ENCODE measurements at places on chromosomes 4 and X. TPM values are rescaled to one million over a fixed set of nuclear protein-coding genes. Genes with fewer than 3 reads are reported as not detected.
A peak's percentile ranks its signal among the peaks of the same experiment; 100 is the strongest.

The RASL11B gene
- 5.4 TPM for total RNA-seq

DNA sequence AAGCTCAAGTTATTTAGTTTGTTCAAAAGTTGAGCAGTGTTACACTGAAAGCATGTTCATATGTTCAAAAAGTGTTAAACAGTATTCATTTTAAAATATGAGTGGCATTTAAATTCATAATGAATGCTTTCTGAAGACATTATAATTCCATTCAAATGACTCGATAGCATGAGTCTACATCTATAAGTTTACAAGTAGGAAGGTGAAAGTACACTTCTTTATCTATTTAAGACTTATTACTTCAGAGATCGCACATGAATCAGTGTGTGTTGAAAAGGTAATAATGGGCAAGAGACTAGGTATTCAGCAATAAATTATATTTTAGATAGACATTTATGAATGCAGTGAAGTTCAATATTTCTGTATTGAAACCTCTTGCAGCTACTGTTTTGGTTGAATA is 456.1 kb downstream of the GRXCR1 start:
- no peak for DNase-seq

DNA sequence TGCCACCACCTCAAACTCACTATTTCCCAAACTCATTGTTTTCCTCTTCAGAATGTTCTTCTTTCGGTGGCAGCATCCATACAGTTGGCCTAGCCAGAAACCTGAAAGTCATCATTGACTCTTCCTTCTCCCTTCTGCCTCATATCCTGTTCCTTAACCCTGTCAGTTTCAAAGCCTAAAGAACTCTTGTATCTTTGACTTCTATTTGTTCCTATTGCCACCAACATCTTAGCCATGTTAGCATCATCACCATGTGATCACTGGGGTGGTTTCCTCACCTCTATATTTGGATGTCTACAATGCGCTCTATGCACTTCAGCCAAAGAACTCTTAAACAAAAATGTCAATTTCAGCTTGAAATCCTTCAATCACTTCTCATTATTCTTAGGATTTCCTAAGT is 29.0 kb downstream of the DDX60L start:
- no peak for DNase-seq

The IL2RG gene
- 0.89 TPM for total RNA-seq

- DNase-seq, result no peak
Observed at GRCh38 chr4:142690406-142691163, 155.5 kb downstream of the INPP4B start.

The ALB gene
- 4.5 TPM for total RNA-seq

- DNase-seq, result no peak
Observed at GRCh38 chrX:5180135-5180741, 1048.4 kb downstream of the NLGN4X start.

The TREX2 gene
- total RNA-seq, result 0.19 TPM

DNA sequence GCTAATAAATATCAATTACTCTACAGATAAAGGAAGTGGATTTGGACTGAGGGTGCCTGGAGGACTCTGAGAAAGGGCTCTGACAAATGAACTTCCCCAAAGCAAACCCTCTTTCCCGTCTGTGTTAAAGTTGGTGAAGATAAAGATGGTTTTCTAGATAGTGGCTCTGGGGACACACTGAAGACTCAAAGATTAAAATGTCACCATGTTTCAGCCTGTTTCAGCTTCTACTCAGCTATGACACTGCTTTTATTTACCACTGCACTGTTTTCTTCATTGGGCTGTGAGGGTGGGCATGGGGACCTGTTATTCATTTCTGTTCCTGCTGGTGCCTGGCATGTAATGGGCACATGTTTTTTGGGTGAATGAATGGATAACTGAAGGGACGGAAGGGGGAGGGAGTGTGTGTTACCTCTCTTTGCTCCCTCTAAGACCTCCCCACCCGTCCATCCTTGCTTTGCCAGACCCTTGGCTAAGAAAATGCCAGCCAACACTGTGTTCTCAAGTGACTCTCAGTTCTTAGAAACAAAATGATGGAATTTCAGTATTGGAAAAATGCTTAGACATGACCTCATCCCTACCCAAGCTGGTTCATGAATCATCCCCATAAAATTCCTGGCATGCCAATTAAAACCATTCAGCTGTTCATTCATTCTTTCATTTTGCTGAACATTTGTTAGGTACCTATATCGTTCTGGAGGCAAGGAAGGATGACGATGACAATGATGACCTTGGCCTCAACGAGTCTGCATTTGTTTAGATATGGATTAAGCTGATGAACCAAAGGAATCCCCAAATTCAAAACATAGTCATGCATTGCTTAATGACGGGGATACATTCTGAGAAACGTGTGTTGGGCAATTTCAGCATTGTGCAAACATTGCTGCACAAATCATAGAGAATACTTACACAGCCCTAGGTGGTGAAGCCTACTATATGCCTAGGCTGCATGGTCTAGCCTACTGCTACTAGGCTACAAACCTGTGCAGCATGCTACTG is 13.4 kb upstream of the STK32B start:
- no peak for DNase-seq

DNA sequence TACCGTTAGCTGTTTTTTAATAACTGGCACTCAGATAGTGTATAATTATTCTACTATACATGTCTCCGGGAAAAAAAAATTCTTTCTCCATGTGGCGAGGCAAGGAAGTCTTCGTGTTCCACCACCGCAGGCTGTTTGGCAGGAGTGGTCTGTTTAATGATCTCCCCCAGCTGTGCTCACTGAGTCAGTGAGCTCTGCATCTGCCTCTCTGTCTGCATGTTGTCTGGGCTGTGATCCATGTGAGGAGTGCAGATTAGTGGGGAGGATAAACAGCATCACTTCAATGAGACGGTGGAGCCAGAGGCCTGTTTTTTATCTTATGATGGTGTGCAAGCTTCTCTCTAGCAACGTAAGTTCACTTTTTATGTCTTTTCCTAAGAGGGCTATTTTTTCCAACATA is 69.8 kb downstream of the RPS3A start:
- DNase-seq, result peak; percentile 79

The SMIM43 gene
- not detected for total RNA-seq

All from Right ventricle myocardium superior (tissue), 1 donor.